Tibial nerve (tissue), 4 donors: ENCODE measurements at places on chromosomes 6 and 20. TPM values are rescaled to one million over a fixed set of nuclear protein-coding genes. Genes with fewer than 3 reads are reported as not detected.

The RGS17 gene
- total RNA-seq: under 0.01 TPM

The PLG gene
- 2.5 TPM for total RNA-seq

The KLHDC3 gene
- 85.1 TPM for total RNA-seq

The GPSM3 gene
- total RNA-seq: 7.4 TPM

The DAAM2 gene
- 133 TPM for total RNA-seq

The TMC2 gene
- total RNA-seq: 0.59 TPM

The XKR7 gene
- total RNA-seq: not detected

The DSP gene
- total RNA-seq: 4.2 TPM

The PACRG gene
- total RNA-seq: 1.5 TPM

DNA sequence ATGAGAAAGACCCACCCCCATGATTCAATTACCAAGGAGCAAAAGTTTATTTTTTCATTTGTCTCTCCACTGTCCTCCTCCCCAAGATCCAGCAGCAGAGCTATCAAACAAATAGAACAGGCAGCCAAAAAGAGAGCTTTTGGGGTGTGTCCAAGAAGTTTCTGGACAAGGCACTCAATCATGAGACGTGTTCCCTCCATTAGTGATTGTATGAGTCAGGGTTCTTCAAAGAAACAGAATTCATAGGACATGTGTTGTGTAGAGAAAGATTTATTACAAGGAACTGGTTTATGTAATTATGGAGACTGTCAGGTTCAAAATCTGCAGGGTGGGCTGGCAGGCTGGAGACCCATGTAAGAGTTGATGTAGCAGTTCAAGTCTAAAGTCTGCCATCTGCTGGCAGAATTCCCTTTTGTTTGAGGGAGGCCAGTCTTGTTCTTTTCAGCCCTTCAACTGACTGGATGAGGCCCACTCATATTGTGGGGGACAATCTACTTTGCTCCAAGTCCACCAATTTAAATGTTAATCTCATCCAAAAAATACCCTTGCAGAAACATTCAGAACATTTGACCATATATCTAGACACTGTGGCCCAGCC, 248.1 kb upstream of the OPRM1 start:
- H3K27me3 ChIP-seq: no peaks in the 10 kb centered on the region
- no peaks in the 10 kb centered on the region for H3K36me3 ChIP-seq
- no peak overlapping the region for H3K4me3 ChIP-seq
- no peak overlapping the region for H3K27ac ChIP-seq
- no peaks in the 10 kb centered on the region for H3K4me1 ChIP-seq

GRCh38 chr6:75849329-75850025, 100.4 kb downstream of the MYO6 start:
- H3K36me3 ChIP-seq: no peaks in the 10 kb centered on the region
- no peak overlapping the region for H3K4me3 ChIP-seq
- DNase-seq: no peak

GRCh38 chr6:37259191-37259590, 1.2 kb upstream of the TMEM217 start:
- H3K4me1 ChIP-seq: peaks cover 18% of the 10 kb centered on the region
- no peaks in the 10 kb centered on the region for H3K27me3 ChIP-seq
- DNase-seq: no peak
- no peaks in the 10 kb centered on the region for H3K36me3 ChIP-seq

DNA sequence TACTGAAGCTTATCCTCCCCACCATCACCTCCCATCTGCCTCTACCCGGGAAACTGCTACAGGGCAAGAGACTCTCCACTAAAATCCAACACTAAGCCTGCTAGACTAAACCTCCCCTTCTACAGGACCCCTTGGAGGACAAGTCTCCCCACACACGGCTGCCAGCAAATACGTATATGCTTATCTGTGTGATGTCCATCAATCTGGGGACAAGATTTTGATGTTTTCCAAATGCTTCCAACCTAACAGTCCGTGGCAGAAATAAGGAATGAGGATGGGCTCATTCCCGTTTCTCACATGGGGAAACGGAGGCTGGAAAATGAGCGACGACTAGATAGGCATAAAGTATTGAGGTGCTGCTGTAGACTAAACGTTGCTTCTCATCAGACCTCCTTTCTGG, 1.8 kb downstream of the KCNK5 start:
- peak overlapping the region; percentile 82 for H3K27ac ChIP-seq
- H3K4me3 ChIP-seq: peak overlapping the region; percentile 61
- no peak for DNase-seq
- H3K36me3 ChIP-seq: no peaks in the 10 kb centered on the region
- H3K4me1 ChIP-seq: peaks cover 22% of the 10 kb centered on the region

DNA sequence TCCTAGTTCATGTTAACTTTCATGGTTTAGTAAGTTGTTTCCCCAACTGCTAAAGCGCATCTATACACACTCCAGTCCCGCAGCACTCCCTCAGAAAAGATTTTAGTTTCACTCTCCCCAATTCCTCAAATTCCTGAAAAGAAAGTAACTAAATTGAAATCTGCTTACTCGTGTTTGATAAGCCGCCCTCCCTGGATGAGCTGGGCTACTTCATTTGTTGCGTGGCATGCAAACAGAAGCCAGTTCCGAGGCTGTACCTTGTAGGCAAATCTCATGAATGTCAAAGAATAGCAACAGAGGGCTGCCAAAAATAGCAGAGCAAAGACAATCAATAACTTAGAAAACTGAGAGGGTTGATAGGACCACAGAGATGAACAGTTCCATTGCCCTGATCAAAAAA, 16.9 kb downstream of the MPC1 start:
- no peaks in the 10 kb centered on the region for H3K27me3 ChIP-seq
- no peak for DNase-seq
- H3K36me3 ChIP-seq: no peaks in the 10 kb centered on the region
- H3K27ac ChIP-seq: no peak overlapping the region

DNA sequence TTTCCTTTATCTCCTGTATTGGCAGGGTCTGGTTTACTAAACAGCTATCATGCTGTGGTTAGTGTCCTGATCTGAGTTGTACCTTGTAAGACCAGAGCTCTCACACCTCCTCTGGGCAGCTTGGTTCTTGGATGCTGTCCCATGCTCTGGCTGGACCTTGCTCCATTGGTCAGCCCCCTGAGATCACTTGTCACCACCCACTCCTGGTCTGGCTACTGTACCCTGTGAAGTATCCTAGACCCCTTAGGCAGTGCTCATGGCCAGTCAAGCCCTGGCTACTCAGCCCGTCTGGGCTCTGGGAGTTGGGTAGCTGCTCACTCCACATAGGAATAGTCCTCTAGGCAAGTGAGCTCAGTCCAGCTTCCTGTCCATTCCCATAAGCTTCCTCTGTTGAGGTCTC, 31.1 kb downstream of the ADGRF4 start:
- no peak overlapping the region for H3K4me3 ChIP-seq
- no peaks in the 10 kb centered on the region for H3K36me3 ChIP-seq
- no peak for DNase-seq
- H3K4me1 ChIP-seq: no peaks in the 10 kb centered on the region
- H3K27ac ChIP-seq: no peak overlapping the region

DNA sequence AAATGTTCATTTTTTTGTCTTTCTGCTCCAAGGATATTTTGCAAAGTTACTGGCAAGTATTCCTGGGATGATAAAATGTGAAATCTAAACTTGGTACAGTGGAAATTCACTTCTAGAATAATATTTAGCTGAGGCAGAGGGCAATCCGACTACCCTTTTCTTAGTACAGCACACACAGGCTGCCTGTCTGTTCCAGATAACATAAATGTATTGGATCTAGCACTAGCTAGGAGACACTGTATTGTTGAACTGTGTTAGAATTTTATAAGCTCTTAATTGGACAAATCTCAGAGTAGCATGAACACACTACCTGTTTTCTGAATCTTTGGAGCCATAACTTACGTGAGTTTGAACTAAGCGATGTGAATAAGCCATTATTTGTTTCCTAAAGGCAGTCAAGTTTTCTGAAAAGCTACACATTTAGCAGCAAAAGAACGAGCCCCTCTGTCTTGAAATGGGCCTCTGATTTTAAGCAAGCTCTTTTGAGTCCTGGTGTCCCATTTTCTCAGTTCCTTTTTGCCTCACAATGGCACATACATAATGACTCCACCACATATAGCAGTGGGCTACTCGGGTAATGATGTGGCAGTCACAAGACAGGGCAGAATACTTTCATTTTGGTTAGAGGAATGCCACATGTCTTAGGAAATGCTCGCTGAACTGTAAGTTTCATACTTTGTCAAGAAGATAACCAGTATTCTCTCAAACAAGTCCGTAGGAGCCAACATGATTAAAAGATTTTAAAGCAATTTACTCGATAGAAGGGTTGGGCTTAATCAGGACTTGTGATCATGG, 116.5 kb upstream of the ESR1 start:
- no peaks in the 10 kb centered on the region for H3K36me3 ChIP-seq
- no peaks in the 10 kb centered on the region for H3K4me1 ChIP-seq
- DNase-seq: no peak
